ENCODE measurements at places on chromosomes 11 and 22.

- no peak for DNase-seq
Measured at GRCh38 chr11:119030029-119030328, 698 bp downstream of the SLC37A4 start.

- no peak for DNase-seq
Measured at GRCh38 chr11:21921151-21921550, 271.7 kb upstream of the ANO5 start.

DNA sequence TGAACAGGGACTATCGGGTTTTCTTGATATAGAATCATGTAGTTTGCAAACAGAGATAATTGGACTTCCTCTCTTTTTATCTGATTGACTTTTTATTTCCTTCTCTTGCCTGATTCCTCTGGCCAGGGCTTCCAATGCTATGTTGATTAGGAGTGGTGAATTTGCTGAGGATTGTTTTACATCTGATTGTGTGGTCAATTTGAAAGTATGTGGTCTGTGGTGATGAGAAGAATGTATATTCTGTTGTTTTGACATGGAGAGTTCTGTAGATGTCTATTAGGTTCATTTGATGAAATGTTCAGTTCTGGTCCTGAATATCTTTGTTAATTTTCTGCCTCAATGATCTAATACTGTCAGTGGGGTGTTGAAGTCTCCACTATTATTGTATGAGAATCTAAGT lies 713.2 kb upstream of the CCDC179 start:
- no peak for DNase-seq

- DNase-seq, result peak; percentile 65
Measured at GRCh38 chr11:85627332-85627997, at the start of gene DLG2. Gene DLG2 (minus strand): TSS chr11:85627344.

- DNase-seq, result no peak
Measured at GRCh38 chr11:35953081-35953760, 9.4 kb downstream of the LDLRAD3 start.

GRCh38 chr11:125476721-125477120 lies 19.3 kb downstream of the FEZ1 start:
- no peak for DNase-seq

DNA sequence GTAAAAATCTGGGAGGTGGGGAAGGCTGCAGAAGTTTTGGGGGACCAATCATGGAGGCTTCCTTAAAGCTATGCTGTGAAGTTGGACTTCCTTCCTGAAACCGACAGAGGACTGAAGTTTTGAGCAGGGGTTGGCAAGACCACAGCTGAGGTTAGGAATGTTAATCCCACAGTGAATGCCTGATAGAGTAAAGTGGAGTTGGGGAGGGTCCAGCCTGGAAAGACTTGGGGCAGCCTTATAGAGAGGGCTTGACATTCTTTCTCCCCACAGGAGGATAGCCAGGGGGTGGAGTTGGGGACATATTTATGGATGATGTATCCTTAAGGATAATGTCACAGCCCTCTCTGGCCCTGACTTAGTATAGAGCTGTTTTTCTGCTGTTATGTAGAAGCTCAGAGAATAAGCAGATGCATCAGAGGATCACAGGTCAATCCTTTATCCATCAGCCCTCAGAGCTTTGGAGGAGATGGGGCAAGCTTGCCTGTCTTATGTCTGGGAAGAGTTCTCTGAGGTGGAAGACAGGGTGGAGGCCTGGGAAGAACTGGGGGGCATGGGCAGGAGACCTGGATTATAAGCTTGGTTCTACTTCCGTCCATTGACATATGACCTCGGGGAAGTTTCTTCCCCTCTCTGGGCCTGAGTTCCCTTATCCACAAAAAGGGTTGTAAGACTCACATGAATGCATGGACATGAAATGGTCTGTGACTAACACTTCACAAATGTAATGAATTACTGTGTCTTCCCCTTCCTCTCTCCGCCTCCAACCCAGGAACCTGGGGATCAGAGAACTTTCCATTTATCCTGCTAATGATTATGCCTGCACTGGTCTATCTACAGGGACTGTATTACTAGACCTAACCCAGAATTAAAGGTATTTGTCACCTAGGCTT lies 317.8 kb downstream of the MIAT start:
- no peak for DNase-seq

- no peak for DNase-seq
Measured at GRCh38 chr22:31730344-31730711, 19.6 kb downstream of the PRR14L start.

DNA sequence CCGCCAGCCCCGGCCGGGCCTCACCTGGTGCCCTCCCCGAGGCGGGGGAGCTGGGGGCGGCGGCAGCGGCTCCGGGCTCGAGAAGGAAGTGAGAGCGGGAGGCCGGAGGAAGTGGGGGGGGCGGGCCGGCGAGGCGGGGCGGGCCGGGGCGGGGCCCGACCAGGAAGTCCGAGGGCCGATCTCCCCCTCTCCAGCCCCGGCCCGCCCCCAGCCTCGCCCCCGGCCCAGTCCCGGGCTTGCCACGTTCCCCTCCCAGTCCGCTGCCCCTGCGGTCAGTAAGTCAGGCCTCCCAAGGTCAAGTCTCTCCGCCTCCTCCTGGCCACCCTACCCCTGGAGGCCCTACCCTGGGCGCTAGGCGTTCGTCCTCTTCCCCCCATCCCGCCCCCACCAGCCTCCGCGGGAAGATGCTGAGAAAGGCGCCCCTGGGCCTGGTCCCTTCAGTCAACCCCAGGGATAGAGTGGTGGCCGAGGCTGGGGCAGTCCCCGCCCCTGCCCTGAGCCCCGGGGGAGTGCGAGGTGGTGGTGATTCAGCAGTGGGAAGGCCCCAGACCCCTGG lies at the start of gene RHOG:
RHOG (minus strand) TSS at position 90 of the 556 bp plus-strand sequence. CDS start 12,821 bp downstream, outside the sequence.
- DNase-seq, result peak; percentile 92

- peak; percentile 22 for DNase-seq
Measured at GRCh38 chr11:73245461-73245860, 26.7 kb upstream of the P2RY6 start.

DNA sequence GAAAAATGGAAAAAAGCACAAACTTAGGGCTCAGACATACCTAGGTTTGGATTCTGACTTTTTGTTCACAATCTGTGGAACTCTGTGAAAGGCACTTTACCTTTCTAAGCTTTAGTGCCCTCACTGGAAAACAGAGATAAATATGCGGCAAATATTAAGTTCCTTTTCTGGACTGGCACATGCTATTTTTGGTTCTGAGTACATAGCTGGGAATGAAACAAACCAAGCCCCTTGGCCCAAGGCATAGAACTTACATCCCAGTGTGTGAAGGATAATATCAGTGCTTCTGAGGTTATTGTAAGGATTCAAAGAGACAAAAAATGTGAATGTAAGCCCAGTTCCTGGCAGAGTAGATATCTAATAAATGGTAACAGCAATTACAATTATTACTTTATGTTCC lies 227.5 kb downstream of the ADAMTS15 start:
- DNase-seq, result no peak

GRCh38 chr22:36743011-36743410 lies 32.9 kb downstream of the IFT27 start:
- DNase-seq, result peak; percentile 41

GRCh38 chr22:17435375-17435774 lies 66.1 kb downstream of the CECR2 start:
- DNase-seq, result no peak

- DNase-seq, result no peak
Measured at GRCh38 chr22:20992056-20992442, 9.9 kb downstream of the THAP7 start.

- DNase-seq, result no peak
Measured at GRCh38 chr11:12001186-12001585, 7.2 kb downstream of the DKK3 start.

DNA sequence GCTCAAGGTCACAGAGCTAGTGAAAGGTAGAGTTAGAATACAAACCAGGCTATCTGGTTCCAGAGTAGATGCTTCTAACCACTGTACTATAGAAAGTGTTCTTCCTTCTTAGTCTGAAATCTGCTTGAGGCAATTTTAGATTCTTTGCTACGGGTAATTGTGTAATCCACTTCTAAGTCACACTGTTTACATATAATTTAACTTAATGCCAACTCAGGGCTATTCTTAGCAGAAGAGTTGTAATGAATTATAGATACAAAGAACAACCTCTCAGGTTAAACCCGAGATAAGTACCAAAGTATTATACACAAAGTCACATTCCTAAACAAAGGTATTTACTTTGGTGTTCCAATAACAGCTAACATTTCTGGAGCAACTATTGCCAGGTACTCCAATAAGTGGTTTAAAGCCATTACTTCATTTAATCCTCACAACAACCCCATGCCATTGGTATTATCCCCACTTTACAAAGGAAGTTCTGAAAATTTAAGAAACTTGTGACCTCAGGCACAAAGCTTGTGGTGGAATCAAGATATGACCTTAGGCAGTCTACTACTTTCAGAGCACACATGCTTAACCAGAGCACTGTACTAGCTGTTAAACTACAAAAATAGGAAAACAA lies 31.1 kb upstream of the DDI1 start:
- no peak for DNase-seq

- no peak for DNase-seq
Measured at GRCh38 chr11:76277298-76278175, 71.2 kb upstream of the WNT11 start.

DNA sequence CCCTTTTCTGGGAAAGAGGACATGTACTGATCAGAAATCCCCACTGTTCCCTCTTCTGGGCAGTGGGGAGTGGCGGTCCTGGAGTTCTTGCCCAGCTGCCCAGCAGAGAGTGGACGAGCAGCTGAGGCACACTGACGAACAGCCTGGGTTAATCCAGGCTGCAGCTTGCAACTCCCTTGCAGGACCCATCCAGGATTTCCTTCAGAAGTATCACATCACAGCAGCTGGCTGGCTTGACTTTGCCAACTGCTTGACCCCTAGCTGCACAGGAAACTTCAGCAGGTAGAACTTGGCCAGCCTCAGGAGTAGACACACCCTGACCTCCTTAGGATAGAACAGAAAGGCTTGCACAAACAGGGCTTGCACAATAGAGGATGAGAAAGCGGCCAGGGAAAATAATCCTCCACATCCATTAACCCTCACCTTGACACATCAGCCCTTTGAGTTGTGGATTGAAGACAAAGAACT lies 27.9 kb upstream of the FZD4 start:
- no peak for DNase-seq

GRCh38 chr22:40240686-40241085 lies 63.0 kb downstream of the TNRC6B start:
- no peak for DNase-seq

GRCh38 chr11:67255353-67255752 lies 10.9 kb upstream of the GRK2 start:
- DNase-seq, result no peak

DNA sequence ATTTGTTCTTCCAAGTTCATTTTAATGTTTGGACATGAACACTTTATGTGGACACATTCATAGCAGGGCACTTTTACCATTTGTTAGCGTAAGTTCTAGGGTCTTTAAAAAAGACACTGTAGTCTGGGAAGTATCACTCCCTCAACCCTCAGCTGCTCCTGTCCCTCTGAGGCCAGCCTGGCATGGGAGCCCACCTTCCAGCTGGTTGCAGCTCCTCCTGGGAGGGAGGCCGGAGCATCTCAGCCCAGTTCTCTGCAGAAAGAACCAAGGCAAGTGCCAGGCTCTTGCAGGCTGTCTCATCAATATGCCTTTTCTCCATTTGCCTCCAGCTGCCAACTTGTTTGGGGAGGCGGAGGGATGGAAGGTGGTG lies 150.6 kb downstream of the OPCML start:
- DNase-seq, result no peak

DNA sequence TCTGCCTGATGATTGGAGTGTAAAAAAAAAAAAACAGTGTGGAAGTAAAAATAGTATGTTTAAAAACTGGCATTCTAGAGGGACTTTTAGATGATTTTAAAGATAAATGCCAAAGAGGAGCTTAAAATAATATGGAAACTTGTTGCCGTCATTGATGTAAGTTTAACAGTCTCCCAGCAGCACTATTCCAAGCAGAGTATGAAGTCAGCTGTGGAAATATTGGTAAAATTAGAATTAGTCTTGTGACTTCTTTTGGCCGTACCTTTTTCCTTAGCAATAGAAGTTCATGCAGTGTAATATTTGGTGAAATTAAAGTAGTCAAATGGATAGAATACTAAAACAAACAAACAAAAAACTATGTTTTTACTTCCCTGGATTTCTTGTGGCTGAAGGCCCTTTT lies 134.9 kb downstream of the METTL15 start:
- DNase-seq, result no peak
